ENCODE measurements at places on chromosomes 16 and 17.

DNA sequence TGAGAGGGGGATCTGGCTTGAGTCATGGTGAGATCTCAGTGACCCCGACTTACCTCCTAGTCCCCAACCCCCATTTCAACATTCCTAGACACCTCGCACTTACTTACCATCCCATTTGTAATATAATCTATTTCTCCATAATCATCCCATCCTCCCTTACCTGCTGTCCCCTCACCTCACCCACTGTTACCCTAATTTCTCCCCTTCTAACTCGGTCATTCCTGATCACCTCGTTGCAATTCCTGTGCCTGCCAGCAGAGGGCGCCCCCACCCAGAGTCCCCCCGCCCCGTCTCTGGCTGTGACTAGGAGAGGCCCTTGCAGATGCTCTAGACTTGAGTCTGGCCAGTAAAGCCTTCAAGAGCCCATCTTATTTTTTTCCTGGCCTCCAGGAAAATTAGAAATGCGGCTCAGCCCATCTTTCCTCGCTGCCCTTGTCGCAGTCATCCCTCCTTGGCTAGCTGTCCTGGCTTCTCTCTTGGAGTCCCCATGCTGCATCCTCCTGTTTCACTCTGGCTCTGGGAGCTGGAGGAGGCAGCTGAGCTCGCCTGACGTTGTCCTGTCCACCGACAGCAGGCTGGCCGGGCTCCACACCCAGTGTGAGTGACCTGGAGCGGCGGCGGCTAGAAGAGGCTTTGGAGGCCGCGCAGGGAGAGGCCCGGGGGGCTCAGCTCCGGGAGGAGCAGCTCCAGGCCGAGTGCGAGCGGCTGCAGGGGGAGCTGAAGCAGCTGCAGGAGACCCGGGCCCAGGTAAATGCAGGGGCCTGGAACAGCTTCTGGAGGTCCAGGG lies 5.0 kb downstream of the TBKBP1 start:
- peak; percentile 66 for DNase-seq

DNA sequence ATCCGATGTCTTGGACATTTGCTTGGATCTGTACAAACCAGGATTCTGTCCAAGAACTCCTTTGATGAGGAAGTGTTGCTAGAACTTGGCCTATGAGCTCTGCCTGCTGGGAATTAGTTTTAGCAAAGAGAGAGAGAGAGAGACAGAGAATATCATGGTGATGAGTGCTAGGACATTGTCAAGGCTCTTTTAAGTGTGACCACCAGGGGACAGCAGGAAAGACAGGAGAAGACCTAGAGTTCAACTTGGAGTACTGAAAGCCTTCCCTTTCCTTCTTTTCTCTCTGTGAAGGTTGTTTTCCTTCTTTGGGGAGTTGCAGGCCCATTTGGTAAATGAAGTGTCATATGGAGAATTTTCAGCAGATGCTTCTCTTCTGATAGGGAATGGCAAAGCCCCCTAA lies 389.2 kb upstream of the HSBP1 start:
- DNase-seq = no peak

- peak; percentile 41 for DNase-seq
These were observed at the start of gene TLCD3A for GRCh38 chr17:732067-732901. Gene TLCD3A, plus strand, starts transcription at chr17:732596. Its CDS starts 52 bp downstream, at chr17:732648.

DNA sequence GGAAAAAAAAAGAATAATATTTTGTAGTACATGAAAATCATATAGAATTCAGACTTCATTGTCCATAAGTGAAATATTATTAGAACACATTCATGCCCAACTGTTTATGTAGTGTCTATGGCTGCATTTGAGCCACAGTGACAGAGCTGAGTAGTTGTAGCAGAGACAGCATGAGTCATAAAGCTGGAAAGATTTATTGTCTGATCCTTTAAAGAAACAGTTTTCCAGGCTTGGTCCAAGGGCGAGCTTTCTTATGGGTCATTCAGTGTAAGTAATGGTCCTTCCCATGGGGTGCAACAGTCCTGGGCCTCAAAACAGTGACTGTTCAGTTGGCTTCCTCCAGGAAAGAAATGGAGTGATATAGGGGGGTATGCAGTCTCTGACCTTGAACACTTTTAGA lies 260.2 kb downstream of the HS3ST4 start:
- no peak for DNase-seq

- no peak for DNase-seq
These were observed 1723.6 kb downstream of the TP53TG3F start for GRCh38 chr16:35182943-35183550.

DNA sequence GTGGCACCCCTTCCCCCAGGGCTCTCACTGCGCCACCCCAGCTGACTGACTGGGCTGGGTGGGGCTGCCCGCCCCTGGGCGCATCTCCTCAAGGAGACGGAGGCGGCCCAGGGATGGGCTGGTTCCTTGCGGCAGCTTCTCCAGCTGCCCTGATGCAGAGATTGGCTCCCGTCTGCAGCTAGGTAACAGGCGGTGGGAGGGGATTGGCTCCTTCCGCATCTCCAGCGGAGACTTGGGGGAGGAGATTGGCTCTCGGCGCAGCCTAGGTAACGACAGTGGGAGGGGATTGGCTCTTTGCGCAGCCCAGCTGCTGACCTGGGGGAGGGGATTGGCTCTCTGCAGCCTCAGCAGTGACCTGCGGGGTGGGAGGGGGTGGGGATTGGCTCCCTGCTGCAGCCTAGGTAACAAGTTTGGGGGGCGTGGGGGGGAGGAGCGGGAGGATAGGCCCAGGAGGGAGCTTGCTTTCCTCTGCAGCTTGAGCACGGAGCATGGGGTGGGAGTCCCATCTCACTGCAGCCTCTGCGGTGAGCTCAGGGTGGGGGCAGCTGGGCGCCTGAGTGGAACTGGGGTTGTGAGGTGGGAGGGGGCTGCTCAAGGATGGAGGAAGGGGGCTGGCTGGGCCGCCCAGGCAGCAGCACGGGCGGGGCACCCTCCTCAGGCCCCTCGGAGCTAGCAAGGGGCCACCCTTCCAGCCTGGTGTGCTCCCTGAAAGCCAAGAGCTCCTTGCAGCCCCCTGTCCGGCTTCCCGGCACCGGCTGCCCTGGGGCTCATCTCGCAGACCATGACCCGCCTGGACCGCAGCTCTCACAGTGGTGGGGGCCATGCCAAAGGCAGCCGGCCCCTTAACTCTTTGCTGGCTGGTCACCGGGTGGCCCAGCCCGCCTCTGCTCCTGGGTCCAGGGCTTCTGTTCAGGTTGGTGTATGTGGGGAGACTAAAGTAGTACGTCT lies 6.4 kb downstream of the NFE2L1 start:
- DNase-seq = peak; percentile 98

DNA sequence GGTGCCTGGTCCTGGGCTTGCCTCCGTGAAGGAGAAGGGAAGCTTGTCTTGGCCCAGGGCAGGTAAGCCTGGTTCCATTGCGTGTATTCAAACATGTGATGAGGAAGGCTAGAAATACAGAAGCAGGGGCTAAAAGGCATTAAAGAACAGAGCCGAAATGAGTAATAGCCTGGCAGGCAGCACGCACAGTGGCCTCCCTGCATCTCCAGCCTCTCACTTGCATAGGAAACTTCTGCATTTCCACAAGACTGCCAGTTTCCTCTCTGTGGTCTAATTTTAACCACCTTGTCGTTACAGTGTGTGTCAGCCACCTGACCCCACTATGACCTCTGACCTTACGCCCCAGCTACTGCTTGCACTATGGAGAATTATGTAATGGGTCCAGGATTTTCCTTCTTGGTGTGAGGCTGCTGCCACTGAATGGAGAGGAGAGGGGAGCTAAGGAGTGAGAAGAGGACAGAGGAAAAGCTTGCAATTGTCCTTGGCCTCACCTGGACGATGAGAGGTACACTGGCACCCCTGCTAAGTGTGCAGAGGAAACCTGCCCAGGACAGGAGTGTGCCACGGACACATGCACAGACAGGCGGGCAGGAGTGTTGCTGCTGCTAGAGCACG lies 32.8 kb downstream of the HIC1 start:
- DNase-seq = no peak

DNA sequence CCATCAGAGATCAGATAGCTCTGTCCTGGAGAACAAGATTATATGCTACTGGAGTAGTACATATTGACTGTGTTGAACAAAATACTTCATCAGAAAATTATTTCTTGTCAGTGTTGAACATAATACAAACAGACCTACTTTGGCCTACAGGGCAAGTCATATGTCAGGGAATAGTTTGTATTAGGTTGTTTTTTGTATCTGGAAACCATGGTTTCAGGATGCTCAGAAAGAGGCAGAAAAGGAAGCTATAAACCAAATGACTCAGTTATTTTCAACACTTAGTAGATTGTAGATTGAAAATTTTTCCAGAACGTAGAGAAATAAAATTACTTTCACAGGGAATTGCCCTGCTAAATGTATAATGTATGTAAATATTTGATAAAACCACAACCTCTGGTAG lies 198.4 kb downstream of the CYB561 start:
- no peak for DNase-seq

- no peak for DNase-seq
These were observed 58.9 kb upstream of the EFCAB3 start for GRCh38 chr17:62321451-62321850.

DNA sequence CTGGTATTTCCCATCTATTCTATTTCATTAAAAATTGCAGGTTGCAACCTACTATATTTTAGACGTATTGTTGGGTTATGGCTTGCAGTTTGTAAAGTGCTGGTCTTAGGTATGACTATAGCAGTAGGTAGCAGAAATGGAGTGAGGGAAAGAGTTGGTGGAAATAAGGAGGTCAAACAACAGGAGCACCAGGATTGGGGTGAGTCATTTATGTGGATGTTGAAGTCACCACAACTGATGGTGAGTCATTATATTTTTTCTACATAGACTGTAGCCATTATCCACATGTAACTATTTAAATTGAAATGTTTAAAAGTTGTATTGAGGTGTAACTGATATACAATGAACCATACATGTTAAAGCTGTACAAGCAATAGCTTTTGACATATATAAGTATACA lies 25.0 kb upstream of the HS3ST3A1 start:
- DNase-seq = no peak

DNA sequence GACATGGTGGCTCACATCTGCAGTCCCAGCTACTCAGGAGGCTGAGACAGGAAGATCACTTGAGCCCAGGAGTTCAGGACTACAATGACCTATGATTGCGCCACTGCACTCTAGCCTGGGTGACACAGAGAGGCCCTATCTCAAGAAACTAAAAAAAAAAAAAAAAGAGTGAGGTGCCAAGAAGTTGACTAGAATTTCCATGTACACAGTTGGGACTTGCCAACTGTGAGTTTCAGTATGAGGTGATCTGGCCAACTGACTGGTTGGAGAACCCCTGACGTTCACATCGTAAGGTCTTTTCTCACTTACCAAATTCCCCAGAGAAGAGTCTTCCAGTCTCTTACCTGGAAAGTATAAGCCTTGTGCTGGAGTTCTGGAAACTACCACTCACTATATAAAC lies 3.1 kb upstream of the MED11 start:
- no peak for DNase-seq

- DNase-seq = no peak
These were observed 5.8 kb upstream of the TRAF4 start for GRCh38 chr17:28737770-28738679.

- no peak for DNase-seq
These were observed 205.4 kb downstream of the COPRS start for GRCh38 chr17:31653691-31654090.

GRCh38 chr16:12600536-12601256 lies 203.0 kb downstream of the CPPED1 start:
- DNase-seq = no peak

- no peak for DNase-seq
These were observed 12.4 kb upstream of the CACNG4 start for GRCh38 chr17:66952031-66952524.

- DNase-seq = no peak
These were observed 1.1 kb downstream of the ATP2A1 start for GRCh38 chr16:28879261-28879840.

DNA sequence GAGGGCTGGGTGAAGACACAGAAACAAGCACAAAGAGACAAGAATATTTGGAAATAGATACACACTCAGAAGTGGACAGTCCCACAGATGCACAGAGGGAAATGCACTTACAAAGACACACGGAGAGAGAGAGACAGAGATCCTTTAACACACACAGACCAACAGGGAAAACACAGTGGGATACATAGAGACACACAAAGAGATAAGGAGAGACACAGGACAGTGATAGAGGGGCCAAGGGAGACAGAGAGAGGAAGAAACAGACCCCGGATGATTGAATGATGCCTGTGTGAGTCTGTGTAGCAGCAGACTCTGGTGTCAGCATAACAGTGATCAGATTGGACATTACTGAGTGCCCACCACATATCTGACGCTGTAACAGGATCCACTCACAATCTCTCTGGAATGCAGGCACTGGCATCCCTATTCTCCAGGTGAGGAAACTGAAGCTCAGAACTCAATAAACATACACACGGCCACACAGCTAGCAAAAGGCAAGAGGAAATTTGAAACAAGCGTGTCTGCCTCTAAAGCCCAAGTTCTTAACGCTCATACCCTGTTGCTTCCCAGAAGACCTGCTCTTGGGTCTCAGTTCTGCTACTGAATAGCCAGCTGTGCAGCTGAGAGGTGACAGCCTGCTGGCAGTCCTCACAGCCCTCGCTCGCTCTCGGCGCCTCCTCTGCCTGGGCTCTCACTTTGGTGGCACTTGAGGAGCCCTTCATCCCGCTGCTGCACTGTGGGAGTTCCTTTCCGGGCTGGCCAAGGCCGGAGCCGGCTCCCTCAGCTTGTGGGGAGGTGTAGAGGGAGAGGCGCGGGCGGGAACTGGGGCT lies 186.3 kb upstream of the NLRP1 start:
- no peak for DNase-seq

DNA sequence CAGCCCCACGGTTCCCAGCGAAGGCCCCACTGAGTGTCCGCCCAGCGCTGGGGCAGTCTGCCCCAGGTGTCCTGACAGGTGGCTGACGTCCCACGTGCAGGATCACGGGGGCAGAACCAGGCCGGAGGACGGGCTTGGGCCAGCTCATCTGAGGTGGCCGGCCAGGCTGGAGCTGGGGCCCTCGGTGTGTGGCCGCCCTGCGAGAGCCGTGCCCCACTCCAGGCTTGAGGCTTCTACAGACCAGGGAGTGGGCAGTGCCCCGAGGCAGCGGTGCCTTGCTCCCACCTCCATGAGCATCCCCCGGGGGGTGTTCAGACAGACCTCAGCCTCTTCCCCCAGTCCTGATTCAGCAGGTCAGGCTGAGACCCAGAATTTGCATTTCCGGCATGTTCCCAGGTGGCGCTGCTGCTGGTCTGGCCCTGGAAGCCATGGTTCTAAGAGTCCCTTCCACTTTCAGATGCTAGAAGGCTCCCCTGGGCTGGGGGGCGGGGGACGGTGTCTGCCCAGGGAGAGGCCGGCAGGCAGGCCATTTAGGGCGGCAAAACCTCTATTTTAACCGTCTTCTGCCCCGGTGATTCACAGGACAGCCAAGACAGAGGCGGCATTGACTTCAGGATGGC lies 35.4 kb upstream of the PABPN1L start:
- DNase-seq = no peak

Measured in SK-N-DZ (cell line).